ENCODE measurements at places on chromosomes 12 and 14.

DNA sequence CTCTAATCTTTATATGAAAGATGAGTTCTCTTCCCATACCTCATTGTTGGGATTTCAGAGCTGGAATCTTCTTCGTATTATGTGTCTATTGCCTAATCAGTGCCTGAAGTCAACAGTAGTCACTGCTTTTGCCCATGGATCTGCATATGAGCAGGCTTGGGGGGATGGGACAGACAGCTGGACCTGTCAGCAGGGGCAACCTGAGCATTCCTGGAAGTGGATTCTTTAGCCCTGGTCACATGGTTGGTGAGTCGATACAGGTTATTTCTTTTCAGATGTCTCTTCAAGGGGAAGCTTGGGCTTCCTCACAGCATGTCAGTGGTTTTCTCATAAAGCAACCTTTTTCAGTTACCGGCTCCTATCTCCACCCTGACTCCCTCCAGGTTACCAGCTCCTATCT, 97.3 kb upstream of the RBM19 start:
- DNase-seq: peak; percentile 24

DNA sequence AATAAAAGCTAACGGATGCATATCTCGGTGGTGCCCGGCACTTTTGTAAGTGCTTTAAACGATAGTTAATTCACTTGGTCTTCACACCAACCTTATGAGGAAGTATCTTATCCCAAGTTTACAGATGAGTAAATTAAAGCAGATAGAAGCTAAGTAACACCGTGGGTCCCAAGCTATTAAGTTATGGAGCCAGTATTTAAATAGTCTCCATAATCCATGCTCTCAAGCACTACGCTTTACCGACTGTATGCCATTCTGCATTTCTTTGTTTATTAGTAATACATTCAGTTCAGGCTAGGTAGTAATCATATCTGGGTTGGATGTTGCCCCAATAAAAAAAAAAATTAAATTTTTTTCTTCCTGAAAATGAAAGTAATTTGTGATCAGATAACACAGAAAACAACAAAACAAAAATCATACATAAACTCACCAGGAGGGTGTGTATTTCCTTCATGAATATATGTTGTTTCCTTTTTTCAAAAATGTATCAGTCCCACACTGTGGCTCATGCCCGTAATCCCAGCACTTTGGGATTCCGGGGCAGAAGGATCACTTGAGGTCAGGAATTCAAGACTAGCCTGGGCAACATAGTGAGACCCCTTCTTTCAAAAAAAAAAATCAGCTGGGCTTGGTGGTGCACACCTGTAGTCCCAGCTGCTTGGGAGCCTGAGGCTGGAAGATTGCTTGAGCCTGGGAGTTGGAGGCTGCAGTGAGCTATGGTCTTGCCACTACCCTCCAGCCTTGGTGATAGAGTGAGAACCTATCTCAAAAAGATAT, 1.4 kb upstream of the M6PR start:
- no peak for DNase-seq

DNA sequence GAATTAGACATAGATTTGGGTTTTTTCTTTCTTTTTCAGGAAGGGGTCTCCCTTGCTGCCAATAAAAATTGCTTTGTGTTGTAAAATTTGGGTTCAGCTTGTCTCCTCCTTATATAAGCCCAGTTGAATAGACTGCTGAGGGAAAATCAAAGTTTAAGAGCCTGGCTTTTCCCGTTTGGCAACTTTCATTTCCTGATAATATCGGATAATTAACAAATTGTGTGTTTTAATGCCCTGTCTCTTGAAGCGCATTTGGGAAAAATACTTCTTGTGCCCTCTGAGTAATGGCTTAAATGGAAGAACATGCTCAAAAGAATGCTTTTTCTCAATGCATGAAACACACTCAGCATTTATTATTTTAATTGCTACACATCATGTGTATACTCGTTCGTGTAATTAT, 198.0 kb upstream of the DCN start:
- DNase-seq: no peak

DNA sequence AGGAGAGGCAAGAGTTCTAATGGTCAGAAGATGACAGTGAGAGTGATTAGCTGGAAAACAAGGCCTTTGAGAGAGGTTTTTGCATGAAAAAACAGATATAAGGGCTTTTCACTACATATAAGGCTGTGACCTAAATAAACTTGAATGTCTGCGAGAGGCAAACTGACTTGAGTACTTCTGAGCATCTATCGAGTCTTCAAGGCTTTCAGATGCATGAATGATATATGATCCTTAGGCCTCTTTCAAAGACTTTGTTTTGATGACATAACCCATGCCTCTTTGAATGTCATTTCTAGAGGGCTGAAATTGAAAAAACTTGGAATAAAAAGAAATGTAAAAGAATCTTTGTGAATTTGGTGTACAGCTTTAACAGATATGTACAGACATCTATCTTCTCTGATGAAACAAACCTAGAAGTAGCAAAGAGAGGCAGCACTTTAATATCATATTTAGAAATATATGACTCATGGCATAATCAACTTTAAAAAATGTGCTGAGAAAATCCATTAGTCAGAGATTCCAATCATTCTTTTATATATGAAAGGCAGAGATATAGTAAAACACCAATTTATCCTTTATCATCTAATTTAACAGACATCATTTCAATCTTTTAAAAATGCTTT, 72.6 kb downstream of the PPM1H start:
- DNase-seq: no peak

GRCh38 chr12:102496591-102496990, 16.2 kb upstream of the IGF1 start:
- no peak for DNase-seq

DNA sequence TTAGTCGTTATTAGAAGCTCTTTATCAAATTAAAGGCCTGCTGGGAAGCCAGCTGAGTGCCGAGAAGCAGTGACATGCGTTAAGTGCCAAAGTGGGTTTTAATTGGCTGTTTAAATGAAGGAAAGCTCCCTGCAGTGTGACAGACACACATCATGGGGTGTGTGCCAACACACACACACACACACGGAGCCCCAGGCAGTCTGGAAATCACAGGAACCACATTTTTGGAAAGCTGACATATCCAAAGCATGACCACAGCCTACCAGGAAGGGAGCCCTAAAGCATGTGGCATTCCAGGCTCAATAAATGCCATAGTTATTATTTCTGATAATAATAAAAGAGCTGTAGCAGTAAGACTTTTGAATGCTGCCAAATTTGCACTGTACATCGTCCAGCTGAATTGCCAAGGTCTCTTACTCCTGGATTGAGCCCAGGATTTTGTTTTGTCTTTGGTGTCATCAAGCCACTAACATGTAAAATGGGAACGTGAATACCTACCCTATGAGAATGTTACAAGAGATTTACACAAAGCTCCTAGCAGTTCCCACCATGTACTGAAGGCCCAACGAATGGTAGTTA, 135.1 kb downstream of the TMEM30B start:
- DNase-seq: no peak

DNA sequence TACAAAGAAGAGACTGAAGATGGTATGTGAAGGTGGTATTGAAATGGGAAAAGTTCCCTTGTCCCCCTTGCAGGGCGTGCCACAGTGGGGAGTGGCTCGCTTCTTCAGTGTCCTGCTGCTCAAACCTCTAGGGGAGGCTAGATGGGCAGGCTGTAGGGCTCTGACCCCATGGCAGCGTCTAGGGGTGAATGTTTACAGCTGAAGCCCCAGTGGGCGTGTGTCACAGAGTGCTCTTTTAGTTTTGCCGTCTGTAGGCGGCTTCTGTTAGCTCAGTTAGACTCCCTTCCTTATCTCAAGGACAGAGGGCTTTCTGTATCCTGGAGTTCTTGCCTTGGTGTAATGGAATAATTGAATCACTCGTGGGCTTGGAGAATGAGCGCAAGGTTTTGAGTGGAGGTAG, 266.2 kb downstream of the RAD51B start:
- DNase-seq: no peak

DNA sequence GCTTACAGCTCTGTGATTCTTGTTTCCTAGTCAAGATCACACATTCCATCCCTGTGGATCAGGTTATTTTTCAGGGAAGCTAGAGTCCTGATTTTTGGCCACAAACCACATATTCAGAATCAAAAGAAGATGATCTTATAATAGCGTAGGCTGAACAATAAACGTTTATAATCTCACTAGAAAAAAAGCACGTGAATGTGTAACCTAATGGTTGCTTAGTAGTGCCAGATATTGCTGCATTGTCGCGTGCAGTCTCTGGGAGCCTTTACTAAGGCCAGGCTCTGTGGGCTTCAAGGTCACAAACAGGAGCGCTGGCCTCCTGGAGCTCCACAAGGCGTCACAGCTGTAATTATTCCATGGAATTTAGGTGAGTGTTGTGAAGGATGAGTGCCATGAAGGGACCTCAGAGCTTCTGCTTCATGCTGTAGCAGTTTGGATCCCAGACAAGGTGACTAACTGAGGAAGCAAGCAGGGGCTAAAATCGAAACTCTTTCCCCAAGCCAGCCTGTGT, 17.4 kb downstream of the CDKN1B start:
- no peak for DNase-seq

- DNase-seq: peak; percentile 56
Measured at GRCh38 chr12:3777206-3777809, 24.4 kb upstream of the CRACR2A start.

- DNase-seq: no peak
Measured at GRCh38 chr12:10584415-10584814, 29.0 kb downstream of the MAGOHB start.

- no peak for DNase-seq
Measured at GRCh38 chr12:71281425-71281824, 123.6 kb upstream of the TSPAN8 start.

DNA sequence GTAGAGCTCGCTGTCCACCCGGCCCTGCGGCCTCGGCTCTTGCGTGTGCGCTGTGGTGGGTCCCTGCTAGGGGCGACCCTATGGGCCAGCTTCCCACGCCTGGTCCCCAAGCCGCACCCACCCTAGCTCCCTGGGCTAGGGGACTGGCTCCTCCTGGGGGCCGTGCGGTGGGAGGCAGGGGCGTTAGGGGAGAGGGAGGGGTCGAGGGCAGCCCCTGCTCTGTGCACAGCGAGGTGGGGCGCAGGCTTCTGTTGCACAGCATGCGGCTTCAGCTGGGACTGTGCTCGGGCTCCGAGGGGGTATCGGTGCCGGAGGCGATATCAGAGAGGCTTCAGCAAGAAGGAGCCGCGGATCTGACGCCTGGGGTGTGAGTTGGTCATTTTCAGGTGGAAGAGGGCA, 86.1 kb downstream of the ALG10 start:
- no peak for DNase-seq

DNA sequence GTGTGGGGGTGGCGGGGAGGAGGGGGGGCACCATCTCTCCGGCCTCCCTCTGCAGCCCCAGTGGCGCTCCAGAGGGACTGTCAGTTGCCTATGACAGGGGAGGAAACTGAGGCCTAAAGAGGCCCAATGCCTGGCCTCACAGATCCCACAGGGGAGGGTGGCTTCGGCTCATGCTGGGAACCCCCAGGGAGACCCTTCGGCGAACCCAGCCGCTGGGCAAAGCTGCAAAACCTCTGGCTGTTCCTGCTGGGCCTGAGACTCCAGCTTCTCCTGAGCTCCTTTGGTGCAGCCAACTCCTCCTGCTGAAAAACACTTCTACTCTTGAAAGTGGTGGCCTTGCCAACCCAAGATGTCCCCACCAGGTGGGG, 170.1 kb upstream of the RTL1 start:
- DNase-seq: no peak

- DNase-seq: peak; percentile 16
Measured at GRCh38 chr12:103626498-103626897, 39.4 kb downstream of the STAB2 start.

DNA sequence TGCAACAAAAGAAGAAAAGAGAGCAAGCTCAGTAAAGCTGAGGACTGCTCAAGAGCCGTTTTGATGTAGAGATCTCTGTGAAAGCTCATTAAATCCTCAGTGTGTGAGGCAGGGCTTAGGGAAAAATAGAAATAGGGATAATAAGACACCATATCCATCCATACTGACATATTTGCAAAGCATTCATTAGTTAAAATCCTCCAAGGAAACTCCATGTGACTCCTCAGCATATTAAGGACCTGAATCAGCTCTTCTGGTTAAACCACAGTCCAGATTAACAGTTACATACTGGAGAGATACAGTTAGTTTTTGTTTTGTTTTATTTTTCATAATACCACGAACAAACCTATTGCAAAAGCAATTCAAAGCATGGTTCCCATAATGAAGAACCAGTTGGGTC, 288.2 kb downstream of the PAWR start:
- no peak for DNase-seq

DNA sequence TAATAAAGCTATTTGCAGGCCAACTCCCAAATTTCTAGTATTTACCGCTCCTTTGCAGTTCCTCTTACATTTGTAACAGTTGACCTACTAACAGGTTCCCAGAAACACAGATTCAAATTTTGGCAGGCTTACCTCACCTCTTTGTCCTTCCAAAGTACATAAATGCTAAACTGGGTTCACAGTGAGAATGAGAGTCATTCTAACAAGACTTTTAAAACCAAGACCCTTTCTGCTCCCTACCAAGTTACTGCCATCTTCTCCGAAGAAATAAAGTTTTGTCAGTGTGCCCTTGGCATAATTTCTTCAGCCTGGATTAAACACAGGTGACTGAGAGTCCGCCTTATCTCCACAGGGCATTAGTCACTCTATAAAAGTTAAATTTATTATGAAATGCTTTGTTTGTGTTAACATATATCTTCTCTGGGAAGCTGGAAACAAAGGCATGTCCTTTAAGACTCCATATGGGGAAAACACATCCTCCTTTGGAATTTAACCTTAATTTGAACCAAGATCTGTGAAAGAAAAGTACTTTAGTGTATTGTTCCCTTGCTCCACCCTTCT, 28.2 kb downstream of the FOXA1 start:
- no peak for DNase-seq

GRCh38 chr14:72657214-72657921, 236.5 kb downstream of the DPF3 start:
- DNase-seq: no peak

DNA sequence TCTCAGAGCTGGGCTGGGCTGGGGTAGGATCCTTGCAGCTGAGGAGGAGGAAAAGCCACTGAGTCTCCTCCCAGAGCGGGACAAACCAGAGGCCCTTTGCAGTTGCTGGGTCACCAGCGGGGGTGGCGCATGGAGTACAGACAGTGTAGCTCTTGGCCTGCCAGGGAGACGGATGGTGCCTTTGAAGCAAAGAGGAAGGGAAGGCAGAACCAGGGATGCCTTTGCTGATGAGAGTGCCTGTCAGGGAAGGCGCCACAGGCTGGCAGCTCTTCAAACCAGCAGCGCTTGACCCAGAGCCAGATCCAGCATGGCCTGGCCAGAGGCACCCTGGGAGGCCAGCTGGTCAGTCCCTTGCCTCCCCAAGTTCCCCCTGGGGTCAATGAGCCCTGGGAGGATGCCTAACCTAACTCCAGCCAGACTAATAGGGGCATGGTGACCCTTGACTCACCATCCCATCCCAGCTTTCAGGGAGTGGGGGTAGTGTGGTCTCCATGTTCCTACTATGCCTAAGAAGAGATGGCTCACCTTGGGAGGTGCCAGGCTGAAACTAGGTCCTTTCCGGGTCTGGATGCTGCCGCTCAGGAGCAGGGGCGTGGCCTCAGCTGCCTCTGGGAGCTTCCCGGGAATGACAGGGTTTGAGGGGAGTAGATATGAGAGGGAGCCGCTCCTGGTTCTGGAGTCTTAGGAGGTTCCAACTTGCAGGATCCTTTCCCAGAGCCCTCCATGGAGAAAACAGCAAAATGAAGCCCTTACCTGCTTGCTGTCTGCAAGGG, 19.8 kb downstream of the VASH1 start:
- DNase-seq: no peak

GRCh38 chr12:22044391-22044790, 1.6 kb upstream of the CMAS start:
- no peak for DNase-seq

GRCh38 chr12:12714276-12715021, 2.7 kb upstream of the CDKN1B start:
- peak; percentile 36 for DNase-seq
